Activated T-helper 9 cell treated with anti-CD3 and anti-CD28 coated beads, Interleukin-2, amount 50 U/mL, for 16 hours (primary cell): ENCODE measurements at places on chromosomes 1 and 21.

DNA sequence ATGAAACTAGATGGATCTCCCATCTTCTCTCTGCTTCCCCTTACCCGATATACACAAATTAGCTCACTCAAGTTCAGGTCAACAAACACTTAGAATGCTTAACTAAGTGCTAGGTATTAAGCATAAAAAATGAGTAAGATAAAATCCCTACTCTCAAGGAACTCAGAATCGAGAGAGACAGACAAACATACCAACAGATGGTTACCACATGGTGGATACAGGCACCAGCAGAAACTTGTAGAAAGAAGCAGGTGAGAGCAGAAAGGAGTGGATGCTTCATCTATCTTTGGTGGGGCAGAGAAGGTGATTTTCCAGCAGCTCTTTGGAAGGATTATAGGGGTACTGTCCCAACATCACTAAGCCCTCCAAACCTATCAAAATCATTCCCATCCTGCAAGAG, 32.2 kb downstream of the C8B start:
- no peak for DNase-seq

- DNase-seq = no peak
Measured at GRCh38 chr1:24754229-24754628, 9.0 kb downstream of the CLIC4 start.

DNA sequence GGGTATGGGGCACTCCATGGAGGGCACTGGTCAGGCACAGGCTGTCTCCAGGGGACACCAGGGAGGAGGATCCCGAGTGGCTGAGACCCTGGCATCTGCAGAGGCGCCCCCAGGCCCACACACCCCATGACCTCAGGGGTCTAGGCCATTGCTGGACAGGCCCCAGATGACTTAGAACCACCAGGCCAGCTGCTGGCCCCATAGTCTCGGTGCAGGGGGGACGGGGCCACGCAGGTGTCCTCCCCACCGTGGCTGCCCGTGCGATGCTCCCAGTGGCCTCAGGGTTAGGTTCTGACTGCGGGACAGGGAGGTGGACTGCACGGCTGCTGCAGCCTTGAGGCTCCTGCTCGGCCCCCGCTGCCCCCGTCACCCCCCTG, 44.0 kb downstream of the MORN1 start:
- DNase-seq = no peak

- DNase-seq = no peak
Measured at GRCh38 chr1:206804156-206804737, 32.0 kb upstream of the IL10 start.

DNA sequence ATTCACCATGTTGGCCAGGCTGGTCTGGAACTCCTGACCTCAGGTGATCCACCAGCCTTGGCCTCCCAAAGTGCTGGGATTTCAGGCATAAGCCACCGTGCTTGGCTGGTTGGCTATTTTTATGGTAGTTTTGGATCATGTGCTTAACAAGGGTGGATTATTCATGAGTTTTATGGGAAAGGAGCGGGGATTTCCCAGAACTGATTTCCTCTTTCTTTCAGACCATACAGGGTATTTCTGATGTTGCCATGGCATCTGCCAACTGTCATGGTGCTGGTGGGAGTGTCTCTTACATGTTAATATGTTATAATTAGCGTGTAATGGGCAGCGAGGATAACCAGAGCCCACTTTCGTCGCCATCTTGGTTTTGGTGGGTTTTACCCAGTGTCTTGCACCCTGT, 3.2 kb downstream of the TRPM2 start:
- no peak for DNase-seq

DNA sequence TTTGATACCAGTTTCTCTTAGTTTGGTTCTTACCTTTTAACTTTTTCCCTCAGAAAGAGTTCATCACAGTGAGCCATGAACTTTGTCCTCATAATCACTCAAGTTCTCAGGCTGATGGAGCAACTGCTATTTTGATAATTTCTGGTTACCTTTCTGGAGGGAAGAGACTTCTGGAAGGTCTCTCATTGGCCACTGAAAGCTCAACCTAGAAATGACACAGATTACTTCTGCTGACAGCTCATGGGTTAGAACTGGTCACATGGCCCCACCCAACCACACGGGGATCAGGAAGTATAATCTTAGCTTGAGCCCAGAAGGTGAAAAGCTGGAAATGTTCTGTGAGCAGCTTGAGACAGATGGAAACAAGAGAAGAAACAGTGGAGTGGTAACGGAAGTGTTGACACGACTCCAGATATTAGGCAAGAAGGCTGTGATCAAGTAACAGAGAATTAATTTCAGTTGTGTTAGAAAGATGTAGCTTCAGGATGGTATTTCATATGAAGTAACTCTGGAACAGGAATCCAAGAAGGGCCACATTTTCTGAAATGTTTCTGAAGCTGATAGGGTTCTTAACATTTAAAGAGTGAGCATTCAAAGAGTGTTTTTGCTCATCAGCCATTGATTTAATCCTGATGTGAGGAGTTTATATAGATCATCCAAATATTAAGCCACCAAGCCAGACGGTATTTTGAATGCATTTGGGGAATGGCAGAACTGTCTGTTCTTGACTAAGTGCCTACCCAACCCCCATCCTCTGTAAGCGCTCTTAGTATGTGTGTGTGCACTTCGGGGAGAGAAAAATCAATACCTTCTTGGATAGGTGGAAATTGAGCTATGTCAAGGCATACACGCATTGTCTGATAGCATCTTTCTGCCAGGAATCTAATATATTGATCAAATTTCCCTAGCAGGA, 21.9 kb upstream of the XPR1 start:
- no peak for DNase-seq

DNA sequence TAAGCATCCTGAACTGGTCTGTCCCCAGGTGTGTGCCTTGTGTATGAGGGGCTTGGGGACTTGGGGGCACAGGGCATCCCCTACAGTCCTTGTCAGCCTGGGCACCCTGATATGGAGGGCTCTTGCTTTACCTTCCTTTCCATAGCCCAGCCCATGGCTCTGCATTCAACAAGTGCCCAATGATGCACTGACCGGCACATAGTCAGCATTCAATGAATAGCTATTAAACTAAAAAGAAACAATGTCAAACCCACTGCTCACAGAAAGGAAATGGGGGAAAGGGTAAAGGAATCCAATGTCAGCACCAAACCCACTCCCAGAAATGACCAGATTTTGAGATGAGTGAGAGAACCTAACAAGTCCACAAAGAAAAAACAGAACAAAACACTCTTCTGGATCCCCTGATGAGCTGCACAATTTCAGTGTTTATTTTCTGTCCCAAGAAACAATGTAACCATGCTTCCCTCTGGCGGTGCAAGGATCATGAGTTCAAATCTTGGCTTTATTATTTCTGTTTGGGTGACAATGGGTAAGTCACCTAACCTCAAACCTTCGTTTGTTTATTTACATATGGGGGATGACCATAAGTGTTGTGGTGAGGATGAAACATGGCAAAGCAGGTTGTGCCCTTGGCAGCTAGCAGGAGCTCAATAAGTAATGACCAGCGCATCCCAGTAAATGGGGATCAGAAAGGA, 22.0 kb downstream of the SYT6 start:
- DNase-seq = no peak

DNA sequence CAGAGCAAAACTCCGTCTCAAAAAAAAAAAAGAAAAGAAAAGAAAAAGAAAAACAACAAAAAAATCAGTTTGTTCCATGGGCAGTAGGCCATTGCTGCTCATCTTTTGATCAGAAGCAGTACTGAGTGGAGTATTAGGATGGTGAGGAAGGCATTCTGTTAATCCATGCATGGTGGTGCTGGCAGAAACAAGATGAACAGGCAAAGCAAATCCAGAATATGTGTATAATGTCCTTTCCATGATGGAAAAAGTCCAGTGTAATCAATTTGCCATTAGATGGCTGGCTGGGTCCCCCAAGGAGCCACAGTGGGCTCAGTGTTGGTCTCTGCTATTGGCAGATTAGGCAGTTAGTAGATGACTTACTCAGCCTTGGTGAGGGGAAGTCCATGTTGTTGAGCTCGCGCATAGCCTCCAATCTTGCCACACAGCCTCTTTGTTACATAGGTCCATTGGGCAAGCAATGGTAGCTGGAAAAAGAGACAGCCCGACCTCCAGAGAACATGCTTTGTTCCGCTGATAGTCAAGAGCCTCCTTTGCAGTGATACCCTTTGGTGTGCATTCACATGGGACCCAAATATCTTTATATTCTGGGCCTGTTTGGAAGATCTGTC, 23.3 kb downstream of the H3-3A start:
- no peak for DNase-seq

DNA sequence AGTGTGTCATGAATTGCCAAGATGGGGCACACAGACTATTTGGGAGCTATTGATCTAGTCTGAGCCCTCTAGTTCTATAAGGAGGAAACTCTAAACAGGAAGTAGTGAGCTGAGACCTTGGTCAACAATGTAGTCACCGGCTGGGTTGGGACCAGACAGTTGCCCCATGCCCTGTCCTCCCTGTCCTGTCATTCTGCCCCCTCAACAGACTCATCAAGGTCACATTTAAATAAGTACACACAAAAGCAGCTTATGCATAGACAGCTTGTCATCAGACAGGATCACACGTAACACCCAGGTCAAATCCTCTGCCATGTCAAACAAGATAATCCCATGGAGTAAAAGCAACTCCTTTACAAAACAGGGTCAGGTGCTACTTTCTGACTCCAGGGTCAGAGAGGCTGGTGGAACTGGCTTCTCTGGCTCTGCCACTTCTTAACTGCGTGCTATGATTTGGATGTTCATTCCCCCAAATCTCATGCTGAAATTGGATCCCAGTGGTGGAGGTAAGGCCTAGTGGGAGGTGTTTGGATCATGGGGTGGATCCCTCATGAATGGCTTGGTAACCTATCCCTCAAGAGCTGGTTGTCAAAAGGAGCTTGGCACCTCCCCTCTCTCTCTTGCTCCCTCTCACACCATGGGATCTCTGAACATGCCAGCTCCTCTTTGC, 128.9 kb downstream of the HIVEP3 start:
- no peak for DNase-seq

- DNase-seq = peak; percentile 43
Measured at GRCh38 chr1:78619803-78620579, at the start of gene IFI44L. Gene IFI44L, plus strand, starts transcription at chr1:78620448. Its CDS starts 7,468 bp downstream, at chr1:78627916.

GRCh38 chr1:206923009-206923960, 1.5 kb upstream of the FCMR start:
- DNase-seq = peak; percentile 44

DNA sequence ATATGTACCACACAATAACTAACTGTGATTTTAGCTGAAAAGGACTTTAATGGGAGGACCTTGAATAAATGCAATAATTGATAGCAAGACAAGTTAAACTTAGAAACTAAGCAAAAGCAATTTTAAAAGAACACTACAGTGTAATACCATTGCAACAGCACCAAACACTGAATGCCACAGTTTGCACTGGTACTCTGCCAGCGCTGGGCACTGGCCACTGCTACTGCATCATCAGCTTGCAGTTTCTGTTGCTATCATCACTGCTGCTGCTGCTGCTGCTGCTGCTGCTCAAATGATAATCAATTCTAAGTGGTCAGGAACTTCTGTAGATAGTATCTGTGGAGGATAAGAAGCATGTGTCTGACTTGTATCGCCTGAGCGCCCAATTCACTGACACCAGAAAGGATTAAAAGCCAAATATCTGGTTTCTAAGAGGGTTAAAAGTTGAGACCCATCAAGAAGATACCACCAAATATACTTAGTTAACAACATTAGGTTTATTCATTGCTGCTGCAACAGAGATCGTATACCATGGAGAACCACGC, 306.9 kb downstream of the LRRC40 start:
- DNase-seq = no peak
